ENCODE measurements at places on chromosomes 2 and 18.

DNA sequence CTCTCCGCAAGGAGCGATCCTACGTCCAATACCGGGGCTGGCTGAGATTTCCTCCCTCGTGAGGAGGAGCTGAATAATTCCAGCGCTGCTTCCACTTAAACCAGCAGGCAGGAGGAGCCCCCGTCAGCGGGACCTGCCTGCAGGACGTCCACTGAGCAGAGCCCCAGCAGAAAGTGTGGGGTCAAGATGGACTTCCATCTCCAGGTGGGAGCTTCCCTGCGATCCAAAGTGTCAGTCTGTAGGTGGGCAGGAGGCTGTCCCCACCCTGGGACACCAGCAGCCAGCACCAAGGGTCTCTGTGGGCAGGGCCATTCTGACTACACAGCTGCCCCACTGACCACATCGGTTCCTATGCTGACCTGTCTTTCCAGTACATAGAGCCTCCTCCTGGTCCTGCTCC is 462 bp upstream of the OTOS start:
- DNase-seq = no peak

- DNase-seq = no peak
Measured at GRCh38 chr2:25032901-25033300, 9.0 kb upstream of the EFR3B start.

- no peak for DNase-seq
Measured at GRCh38 chr2:120452945-120453634, 107.2 kb downstream of the INHBB start.

DNA sequence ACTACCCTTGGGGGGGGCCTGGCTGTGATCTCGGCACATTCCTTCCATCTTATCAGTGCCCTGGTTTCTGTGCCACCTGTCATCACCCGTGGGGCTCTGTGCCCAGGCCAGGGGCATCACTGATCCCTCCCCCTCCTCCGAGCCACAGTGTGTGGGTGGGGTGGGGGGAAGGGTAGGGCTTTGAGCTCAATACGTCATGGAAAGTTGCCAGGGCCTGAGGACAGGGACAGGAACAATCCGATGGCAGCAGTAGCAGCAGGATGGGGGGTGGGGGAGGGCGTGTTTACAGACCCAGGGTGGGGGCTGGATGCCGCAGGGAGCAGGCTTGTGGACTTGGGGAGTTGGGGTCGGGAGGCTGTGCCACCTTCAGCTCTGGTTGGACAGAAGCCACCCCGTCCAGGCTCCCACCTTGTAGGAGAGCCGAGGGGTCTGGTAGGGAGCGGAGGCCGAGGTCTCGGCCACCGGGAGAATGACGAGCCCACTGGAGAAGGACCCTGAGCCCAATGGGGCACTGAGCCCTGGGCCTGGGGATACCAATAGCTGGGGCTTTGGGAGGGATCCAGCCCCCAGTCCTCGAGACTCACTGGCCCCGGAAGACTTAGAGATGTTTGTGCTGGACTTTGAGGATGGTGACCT is 3.5 kb downstream of the SLC4A3 start:
- no peak for DNase-seq

DNA sequence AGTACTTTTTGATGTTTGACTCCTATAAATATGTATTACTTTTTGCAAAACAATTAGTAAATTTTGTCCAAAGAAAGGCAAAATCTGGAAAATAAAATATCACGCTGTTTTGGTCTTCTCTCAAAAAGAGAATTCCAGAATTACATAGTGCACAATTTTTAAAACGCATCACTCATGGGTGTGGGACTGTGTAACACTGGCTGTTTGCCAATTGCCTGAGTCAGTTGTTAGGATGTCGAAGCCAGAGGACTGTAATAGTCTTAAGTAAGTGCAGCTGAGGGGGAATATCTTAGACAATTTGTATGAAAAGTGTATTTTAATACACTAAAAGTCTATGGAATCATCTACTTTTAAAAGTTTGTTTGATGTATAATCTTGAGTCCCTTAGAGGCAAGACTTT is 24.1 kb upstream of the EPHA4 start:
- DNase-seq = no peak

DNA sequence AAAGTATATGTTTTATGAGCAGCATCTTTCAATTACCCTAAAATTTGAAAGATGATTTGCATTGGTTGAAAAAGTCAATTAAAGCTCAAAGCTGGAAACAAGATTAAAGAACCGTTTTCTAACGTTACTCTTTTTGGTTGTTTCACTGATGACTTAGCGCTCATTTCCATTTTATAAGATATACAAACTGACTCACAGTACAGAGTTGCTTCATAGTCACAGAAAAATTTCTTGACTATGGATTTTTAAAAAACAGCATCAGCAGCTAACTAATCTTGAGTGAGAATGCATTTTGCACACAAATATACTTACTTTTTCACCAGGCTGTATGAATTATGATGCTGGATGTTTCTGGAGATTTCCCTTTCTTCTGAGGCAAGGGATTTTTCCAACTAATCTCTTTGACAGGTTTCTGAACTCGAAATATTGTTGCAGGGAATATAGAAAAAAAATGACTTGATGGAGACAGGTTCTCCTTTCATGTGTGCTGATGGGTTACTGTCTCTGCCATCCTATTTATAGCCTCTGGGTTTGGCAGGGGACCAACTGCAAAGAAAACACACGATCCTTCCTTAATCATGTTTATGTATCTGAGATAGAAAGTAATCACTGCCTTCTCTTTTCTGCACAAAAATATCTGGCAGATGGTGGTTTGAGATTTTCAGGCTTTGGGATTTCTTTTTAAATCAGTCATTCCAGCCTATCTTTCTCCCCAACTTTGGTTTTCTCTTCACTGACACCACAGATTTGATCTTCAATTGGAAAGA is 129.4 kb upstream of the DAPL1 start:
- no peak for DNase-seq

- no peak for DNase-seq
Measured at GRCh38 chr2:160694631-160695030, 201.0 kb upstream of the RBMS1 start.

DNA sequence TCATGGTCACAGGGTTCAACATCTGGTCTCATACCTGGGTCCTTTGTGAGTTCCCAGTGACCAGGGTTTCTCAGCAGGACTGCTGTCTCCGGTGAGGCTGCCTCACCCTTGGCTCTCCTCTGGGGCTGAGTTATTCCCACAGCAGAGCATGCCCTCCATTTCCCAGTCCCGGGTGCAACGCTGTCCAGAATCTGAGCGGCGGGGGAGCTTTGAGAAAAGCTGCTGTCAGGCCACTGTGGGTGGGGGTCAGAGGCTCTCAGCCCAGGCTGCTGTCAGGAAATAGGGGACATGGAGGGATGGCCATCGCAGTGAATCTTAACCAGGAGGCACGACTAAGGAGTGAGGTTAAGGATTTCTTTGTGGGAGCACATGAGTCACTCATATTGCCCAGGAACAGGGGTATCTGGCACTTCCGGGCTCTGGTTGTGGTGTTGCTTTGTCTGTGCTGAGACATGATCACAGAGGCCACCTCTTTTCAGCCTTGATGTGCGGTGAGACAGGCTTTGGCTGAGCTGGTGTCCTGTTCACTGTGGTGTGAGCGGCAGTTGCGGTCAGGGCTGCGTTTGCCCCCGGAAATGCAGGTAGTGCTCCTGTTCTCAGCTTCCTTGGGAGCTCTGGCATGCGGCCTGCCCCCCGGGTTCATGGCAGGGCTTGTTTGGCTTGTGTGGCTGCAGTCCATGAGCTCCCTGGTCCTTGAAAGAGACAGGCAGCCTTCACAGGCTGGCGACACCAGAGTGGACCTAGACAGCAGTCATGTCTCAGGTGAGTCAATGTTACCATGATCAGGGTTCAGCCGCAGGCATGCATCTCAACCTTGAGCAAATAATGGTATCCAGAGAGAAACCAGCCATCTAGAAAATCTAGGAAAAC is 310.7 kb upstream of the MYT1L start:
- DNase-seq = no peak

DNA sequence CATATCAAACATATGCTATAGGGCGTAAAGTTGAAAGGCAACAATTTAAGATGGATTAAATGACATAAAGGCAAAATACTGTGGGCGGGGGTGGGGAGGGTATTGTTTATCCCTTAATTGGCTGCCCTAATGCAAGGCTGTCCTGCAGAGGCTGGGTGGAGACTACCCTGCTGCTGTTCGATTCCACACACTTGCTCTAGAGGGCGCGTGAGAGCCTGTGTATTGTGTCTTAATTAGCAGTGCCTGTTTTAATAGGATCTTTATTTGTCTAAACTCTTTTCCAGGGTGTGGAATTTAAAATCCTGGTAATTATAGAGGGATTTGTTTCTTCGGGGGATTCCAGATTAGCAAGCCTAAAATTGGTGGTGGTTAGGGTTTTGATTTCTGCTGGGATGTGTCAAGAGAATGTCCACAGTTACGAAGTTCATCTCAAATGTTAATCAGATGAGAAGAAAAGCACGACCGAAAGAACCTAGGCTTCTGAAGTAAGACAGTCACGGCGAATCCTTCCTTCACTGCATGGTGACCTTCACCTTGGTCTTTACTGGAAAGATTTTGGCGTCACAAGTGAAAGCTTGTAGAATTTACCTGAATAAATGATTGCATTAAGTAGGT is 103.5 kb upstream of the MAP3K20 start:
- DNase-seq = peak; percentile 61

DNA sequence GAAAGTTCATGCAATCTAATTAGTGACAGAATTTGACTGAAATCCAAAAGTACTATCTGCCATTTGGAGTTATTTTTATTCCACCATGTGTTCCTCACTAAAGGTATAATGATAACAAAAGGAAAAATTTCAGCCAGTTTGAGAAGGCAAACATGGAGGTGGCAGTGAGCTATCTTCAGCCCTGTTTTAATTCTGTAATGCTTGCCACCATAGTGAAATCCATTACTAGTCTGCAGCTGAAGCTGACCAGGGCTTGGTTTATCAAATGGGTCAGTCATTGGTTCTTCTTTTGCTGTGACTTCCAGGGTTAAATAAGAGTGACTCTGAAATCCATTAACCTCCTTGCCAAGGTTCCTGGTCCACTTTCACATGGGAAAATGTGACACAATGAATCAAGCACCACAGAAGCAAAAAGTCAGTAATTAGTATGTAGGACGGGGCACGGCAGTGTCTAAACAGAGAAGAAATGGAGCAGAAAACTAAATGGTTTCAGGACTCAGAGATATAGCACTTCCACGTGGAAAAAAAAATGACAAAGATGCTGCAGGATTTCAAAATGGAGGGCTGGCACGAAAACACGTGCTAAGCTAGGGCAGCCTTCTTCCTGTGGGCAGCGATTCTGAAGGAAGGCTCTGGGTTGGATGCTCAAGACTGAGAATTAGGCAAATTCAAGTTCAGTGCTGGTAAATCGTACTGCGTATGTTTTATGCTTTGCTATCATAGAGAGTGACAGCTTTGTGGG is 87.2 kb downstream of the EPHA4 start:
- no peak for DNase-seq

DNA sequence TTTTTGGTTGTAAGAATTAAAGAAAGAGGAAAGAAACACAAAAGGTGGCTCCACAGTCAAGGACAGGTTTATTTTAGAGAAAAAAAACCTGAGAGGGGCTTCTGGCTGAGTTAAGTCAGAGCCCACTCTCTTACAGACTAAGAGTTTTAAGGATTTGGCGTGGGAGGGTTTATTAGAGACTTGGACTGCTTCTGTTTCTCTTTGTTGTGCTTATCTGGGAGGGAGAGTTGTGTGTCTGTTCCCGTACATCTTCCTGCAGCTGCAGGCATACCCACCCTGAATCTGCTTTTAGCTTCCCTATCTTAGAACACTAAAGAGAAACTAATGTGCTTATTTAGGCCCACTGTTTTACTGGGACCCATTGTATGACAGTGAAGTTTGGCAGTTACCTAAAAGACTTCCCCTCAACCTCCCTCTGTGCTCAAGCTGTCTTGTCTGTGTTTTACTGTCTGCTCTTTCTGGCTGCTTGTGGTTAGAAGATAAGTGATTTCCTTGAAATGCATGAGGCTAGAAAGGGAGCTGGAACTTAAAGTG is 2.7 kb downstream of the RSAD2 start:
- peak; percentile 98 for DNase-seq

DNA sequence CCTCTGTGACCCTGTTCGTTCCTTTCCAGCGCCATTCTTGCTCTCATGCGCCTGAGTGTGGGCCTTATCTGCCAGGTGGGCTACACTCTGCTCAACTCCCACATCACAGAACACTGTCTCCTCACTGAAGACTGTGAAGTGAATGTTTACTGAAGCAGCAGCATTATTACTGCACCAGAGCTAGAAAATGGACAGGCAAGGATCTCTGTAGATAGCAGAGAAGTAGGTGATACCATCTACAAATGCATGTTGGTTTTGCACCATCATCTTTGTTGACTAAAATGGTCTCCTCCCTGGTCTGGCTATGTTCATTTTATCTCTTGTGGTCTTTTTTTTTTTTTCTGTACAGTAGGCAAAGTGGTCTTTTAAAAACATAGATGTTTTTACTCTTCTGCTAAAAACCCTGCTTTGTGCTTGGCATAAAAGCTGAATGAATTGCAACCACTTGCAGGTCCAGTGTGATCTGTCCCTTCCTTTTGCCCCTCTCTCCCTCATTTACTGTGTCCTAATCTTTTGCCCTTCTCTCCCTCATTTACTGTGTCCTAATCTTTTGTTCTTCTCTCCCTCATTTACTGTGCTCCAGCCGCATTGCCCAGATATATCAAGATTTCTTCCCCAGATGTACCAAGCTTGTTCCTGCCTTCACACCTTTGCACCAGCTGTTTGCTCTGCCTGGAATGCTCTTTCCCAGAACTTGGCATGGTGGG is 35.4 kb downstream of the BABAM2 start:
- DNase-seq = no peak

GRCh38 chr18:79775441-79776221 is 22.1 kb upstream of the KCNG2 start:
- DNase-seq = no peak

GRCh38 chr18:77369644-77370043 is 120.0 kb downstream of the GALR1 start:
- DNase-seq = no peak

DNA sequence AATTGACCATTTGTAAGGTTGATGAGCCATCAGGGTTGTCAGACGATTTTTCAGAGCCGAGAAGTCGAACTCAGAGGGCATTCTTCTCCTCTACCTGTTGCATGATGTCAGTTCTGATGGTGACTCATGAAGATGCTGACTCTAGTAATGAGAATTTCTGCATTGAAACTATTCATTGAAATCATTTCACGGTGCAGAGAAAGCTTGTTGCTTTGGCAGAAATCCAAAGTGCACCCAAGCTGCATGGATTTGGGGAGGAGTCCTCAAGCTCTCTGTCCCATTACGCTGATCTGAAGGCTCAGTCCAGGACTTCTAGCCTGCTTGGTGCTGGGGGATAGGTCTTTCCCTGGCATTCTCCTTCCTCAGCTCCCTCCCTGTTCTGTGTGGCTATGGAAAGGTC is 125.7 kb upstream of the PXDN start:
- no peak for DNase-seq

- DNase-seq = peak; percentile 84
Measured at GRCh38 chr18:47936952-47937351, 6.5 kb upstream of the SMAD2 start.

GRCh38 chr2:129296806-129297205 is 682.7 kb upstream of the RAB6C start:
- DNase-seq = no peak

DNA sequence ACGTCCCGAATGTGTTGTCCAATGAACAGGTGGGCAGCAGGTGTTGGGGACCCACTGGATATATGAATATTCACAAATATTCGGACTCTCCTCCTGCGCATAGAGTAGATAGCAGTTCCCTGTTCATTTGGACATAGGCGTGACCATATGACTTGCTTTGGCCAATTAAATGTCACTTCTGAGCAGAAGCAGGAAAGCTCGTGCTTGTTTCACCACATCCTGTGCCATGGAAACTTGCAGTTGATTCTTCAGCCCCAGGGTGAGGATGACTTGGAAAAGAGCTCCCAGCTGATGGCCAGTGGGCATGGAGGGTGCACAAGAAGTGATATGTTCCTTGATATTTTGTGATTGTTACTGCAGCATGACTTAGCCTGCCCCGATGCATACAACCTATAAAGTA is 52.6 kb downstream of the PTPRM start:
- no peak for DNase-seq

GRCh38 chr2:151843691-151844061 is 15.5 kb upstream of the ARL5A start:
- DNase-seq = no peak

Measured in KBM-7 (cell line).